ENCODE measurements at places on chromosomes 7 and 10.

DNA sequence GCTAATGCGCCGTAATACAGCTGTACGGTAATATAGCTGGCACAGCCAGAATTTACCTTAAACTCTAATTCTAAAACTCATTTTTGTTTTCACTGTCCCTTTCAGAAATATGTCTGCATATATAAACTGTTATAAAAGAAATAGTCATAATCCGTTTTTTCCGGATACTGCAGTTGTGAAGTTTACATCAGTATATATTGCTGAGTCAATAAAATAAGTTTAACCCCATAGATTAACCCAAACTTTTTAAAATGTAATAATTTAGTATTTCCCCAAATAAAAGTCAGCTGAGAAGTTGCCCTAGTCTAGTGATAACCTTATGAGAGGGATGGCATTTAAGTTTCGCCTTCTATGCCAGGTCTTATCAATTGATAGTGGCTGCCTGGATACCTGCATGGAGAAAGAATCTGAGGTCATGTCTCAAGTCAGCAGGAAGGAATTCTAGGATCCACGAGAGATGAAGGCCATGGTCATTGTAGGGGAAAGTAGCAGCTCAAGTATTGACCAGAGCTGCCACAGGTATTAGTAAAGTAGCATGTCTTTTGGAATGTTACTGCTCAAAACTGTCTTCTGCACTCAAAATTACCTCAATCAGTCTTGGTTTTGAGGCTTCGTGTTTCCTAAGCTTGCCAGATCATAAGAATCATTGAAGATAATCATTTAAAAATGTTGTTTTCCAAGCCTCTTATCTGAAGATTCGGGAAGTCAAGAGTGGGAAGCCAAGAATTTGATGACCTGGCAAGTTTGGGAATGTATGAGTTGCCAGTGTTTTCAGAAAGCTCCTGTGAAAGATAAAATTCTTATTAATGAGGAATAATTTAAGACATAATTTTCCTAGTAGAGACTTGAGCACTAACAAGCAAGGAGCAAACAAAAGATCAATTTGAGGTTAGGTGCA, 10.8 kb downstream of the PRPS1L1 start:
- no peak for DNase-seq

DNA sequence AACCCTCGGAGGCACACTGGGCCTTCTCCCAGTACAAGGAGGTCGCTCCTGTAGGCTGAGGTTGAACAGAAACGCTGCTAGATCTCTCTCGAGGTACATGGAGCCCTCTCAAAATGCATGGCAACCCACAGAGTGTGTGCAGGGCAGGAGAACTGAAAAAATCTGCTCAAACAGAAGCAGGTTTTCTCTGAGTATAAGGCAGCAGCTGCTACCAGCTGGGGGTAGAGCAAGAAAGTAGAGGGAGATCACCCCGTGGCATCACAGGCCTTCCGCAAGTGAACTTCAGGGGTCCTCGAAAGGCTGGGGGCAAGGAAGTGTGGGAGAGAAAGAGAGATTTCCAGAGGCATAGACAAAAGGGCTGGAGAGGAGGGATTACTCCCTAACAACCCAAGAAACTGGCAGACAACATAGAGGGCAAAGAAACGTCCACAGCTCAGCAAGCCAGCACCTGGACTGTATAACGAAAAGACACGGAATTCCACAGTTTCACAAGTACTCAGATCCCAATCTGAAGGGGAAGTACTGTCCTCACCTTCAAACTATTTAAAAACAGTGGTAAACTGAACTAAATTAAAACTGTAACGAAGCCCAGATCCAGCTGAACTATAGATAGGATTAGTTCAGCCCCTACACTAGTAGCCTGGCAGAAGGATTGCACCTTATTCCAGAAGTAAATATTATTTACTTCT, 299.2 kb downstream of the IPMK start:
- DNase-seq, result no peak

GRCh38 chr10:49398000-49398861, 2.3 kb upstream of the DRGX start:
- DNase-seq, result peak; percentile 67

- DNase-seq, result no peak
These were observed 191.8 kb downstream of the TRIL start for GRCh38 chr7:28766359-28766758.

- no peak for DNase-seq
These were observed 9.2 kb upstream of the RBAK start for GRCh38 chr7:5036446-5036845.

- no peak for DNase-seq
These were observed 549.6 kb downstream of the HTR7 start for GRCh38 chr10:90308223-90308622.

- no peak for DNase-seq
These were observed 324.3 kb upstream of the GALNT17 start for GRCh38 chr7:70807650-70808049.

DNA sequence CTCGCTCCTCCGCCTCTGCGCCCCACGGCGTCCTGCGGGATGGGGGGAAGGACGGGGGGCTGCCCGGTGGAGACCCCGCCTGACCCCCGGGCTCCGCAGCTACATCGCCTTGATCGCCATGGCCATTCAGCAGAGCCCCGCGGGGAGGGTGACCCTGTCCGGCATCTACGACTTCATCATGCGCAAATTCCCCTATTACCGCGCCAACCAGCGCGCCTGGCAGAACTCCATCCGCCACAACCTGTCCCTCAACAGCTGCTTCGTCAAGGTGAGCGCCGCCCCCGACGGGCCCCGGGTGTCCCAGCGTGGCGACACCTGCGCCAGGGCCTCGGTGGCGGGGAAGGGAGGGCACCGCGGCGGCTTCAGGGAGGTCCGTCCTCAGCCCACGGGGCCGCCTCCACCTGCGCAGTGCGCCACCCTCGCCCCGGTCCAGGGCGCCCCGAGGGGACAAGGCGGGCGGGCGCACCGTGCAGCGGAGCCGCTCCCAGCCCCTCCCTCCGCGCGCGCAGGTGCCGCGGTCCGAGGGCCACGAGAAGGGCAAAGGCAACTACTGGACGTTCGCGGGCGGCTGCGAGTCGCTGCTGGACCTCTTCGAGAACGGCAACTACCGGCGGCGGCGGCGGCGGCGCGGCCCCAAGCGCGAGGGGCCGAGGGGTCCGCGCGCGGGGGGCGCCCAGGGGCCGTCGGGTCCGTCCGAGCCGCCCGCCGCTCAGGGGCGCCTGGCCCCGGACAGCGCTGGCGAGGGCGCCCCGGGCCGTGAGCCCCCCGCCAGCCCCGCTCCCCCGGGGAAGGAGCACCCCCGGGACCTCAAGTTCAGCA, 793 bp downstream of the FOXL3 start:
- DNase-seq, result no peak

DNA sequence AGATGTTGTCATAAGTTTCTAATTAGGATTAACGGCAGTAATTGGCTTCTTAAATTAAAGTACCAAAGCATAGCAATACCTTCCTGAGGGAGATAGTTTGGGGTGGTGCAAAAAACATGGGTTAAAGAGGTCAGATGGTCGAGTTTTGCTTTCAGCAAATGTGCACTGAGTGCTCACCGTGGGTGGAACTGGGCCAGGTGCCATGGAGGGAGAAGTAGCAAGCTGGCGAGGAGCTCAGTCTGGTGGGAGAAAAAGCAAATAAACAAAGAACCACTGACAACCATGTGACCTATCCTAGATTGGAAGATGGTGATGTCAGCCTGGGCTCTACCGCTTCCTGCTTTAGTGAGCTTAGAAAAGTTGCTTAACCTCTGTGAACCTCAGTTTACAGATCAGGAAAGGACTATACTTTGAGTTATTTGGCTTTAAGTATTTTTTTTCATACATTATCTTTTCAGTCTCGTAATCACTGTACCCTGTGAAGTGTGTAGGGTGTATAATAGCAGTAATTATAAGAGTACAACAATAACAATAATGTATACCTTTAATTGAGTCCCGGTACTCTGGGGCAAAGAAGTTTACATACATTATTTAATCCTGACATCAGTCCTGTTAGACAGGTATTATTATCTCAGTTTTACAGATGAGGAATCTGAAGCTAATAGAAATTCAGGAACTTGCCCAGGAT, 69.0 kb upstream of the PDCD4 start:
- DNase-seq, result peak; percentile 64

- no peak for DNase-seq
These were observed 94.0 kb downstream of the MLLT10 start for GRCh38 chr10:21628023-21628422.

- peak; percentile 87 for DNase-seq
These were observed at the start of gene PALD1 for GRCh38 chr10:70478191-70479164. TSS of gene PALD1 (plus strand) at chr10:70478767. CDS start at chr10:70525952, 47,185 bp downstream.

- DNase-seq, result no peak
These were observed 127.9 kb downstream of the TCERG1L start for GRCh38 chr10:131183546-131184045.

DNA sequence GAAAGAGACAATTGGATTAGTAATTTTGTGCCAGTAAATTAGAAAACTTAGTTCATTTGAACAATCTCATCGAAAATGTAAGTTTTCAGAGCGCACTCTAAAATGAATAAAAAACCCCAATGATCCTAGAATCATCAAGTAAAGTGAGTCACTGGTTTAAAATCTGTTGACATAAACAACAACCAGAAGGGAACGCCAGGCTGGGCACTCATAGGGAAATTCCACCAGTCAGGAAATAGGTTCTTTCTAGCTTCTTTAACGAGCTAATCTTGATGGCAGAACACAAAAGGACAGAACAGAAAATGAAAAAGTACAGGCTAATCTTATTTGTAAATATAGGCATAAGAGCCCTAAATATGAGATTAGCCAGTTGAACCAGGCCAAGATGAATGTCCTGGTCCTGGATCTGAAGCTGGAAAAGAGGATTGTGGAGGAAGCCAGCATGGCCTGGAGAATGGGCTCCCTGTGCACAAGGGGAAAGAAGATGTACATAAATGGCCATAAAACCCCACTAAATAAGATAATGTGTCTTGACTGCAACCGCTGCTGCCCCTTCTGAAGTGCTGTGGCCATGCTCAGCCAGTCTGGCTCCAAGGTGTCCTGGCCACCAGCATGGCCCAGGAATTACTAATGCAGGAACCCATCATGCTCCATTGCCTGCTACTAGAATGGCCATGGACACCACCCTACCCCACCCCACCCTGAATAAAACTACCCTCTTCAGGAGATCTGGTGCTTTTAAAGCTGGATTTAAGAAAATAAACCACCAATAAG, 114.0 kb downstream of the WDFY4 start:
- no peak for DNase-seq

DNA sequence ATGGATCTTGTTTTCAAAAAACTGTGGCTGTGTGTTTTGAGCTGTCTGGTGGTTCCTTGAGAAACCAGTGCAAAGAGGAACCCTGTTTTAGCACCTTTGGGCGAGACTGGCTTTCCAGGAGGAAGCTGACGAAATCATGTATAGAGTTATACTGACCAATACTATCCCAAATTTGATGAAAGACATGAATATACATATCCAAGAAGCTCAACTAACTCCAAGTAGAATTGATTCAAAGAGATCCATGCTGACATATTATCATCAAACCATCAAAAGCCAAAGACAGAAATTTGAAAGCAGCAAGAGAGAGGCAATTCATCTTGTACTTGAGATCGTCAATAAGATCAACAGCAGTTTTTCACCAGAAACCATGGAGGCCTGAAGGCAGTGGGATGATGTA, 610.7 kb downstream of the DNAJB6 start:
- DNase-seq, result no peak

DNA sequence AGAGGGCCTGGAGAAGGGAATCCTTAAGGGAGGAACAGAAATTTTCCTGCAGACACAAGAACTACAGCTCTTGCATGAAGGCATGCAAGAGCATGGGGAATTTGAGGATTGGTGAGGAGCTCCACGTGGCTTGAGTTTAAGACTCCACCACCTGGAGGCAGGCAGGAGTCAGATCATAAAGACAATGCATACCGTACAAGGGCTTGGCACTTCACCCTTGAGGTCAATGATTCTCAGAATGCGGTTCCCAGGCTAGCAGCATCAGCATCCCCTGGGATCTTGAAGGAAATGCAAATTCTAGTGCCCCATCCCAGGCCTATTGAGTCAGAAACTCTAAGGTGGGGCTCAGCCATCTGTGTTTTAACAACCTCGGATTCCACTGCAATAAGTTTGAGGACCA, 143.8 kb downstream of the C7orf25 start:
- DNase-seq, result no peak

DNA sequence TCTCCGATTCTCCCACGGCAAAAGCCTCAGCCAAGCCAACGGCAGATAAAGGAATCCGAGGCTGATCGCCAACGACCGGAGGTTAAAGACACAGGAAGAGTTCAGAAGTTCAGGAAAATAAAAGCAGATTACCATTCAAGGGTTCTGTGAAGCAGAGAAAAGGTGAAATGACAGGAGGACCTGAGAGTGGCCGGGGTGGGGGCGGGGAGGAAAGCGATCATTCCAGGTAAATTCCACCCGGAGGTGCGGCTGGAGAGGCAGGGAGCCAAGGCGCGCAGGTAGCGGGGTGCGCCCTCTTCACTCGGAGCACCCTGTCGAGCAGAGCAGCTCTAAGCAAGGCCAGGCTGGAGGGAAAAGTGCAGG, 35.3 kb upstream of the SEPHS1 start:
- no peak for DNase-seq

GRCh38 chr10:70357565-70357964, 24.9 kb downstream of the LRRC20 start:
- DNase-seq, result no peak

DNA sequence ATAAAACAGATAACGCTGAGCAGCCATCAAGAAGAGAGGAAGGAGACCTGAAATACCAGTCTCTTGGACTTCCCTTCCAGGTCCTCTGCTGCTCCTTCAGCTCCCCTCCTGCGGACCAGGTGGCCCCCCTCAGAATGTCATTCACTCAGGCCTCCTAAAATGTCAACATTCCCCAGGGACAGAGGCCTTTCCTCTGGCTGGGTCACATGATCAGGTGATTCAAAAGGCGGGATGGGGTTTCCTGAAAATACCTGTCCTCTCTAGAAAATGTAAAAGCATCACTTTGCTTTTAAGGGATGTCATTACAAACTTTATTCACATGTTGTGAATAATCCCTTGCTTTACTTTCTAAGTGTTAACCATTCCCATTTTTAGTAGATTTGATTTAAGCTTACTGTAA, 311.1 kb downstream of the INHBA start:
- DNase-seq, result no peak

GRCh38 chr10:8052341-8052955, 2.0 kb upstream of the GATA3 start:
- DNase-seq, result no peak

GRCh38 chr7:147804032-147804431, 786.5 kb upstream of the C7orf33 start:
- DNase-seq, result no peak
